ENCODE measurements at places on chromosomes 2 and 18. TPM values are rescaled to one million over a fixed set of nuclear protein-coding genes. Genes with fewer than 3 reads are reported as not detected.
A peak's percentile ranks its signal among the peaks of the same experiment; 100 is the strongest.

Gene PMAIP1
- 0.99 TPM for total RNA-seq

DNA sequence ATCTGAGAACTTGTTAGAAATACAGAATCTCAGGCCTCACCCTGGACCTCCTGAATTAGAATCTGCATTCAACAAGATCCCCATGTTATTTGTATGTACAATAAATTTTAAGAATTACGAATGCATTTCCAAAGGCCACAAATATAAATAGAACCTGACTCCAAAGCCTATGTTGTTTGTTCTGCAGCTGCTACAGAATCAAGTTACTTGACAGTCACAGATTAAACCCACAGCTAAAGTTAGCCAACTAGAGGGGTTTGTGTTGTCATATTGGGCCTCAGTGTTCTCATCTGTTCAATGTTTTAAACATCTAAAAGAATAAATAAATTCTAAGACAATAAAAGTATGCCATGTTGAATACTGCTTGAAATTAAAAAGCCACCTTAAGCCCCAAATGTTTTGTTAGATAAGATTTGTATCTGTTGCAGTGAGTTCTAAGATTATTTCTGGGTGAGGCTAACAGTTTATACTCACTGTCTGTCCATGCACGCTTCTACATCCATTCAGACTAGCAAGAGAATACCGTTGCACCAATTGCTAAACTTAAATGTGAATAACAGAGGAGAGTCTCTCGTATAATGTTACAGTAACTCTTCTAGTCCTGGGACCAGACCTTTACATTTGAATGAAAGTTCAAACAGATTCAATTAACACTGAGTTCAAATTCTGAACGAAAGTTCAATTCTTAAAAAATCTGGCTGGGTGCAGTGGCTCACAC, 200.4 kb downstream of the MEMO1 start:
- H3K4me1 ChIP-seq, result no peaks in the 10 kb centered on the region
- no peaks in the 10 kb centered on the region for H3K27me3 ChIP-seq
- no peak overlapping the region for H3K27ac ChIP-seq
- H3K36me3 ChIP-seq, result no peaks in the 10 kb centered on the region
- DNase-seq, result no peak

DNA sequence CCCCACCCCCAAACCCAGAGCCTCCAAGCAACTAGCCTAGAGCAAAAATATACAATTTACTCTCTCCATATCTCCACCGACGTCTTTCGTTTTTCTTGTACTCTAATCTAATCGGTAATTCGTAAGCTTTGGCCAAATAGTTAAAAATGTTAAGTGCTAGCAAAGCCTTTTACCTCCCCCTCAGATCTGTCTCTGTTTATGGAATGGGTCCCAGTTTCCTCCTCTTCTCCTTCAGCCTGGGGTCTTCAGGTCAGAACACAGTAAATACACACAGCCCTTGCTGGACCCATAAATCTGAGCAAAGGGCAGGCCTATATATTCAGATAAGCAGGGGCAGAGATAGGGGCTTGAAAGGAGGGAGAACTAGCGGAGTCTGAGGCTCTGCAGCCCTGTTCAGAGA, 267.4 kb downstream of the MEIS1 start:
- no peak for DNase-seq
- no peak overlapping the region for H3K4me3 ChIP-seq
- H3K27ac ChIP-seq, result peak overlapping the region; percentile 76
- no peaks in the 10 kb centered on the region for H3K36me3 ChIP-seq
- no peaks in the 10 kb centered on the region for H3K27me3 ChIP-seq

- peak overlapping the region; percentile 83 for H3K4me3 ChIP-seq
- H3K27ac ChIP-seq, result peak overlapping the region; percentile 98
- DNase-seq, result peak; percentile 29
- H3K4me1 ChIP-seq, result peaks cover 86% of the 10 kb centered on the region
- no peaks in the 10 kb centered on the region for H3K27me3 ChIP-seq
Measured at GRCh38 chr2:237695201-237695780, 67.9 kb downstream of the LRRFIP1 start.

GRCh38 chr2:59398081-59398480, 1155.4 kb downstream of the BCL11A start:
- DNase-seq, result no peak
- no peaks in the 10 kb centered on the region for H3K36me3 ChIP-seq
- H3K4me3 ChIP-seq, result no peak overlapping the region
- no peak overlapping the region for H3K27ac ChIP-seq
- no peaks in the 10 kb centered on the region for H3K27me3 ChIP-seq
- H3K4me1 ChIP-seq, result no peaks in the 10 kb centered on the region
